ENCODE measurements at places on chromosomes 3 and 15.

- no peak for DNase-seq
Observed at GRCh38 chr15:89794627-89795241, 18.6 kb downstream of the MESP2 start.

GRCh38 chr15:72796515-72797337 is 13.2 kb upstream of the ADPGK start:
- DNase-seq: peak; percentile 13

DNA sequence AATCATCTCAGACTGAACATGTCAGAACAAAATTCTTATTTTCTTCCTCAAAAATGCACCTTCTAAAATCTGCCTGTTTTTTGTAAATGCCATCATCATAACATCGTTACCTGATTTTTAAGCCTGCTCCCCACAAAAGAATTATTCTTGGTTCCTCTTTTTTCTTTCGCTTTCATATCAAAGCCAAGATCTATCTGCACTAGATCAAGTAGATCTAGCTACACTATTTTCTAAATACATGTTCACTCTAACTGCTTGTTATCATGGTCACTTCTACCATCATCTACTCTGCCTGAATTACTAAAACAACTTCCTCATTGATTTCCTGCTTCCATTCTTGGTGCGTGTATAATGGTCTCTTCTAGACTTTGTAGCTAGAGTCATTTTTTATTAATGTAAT is 217.7 kb downstream of the ARPP21 start:
- DNase-seq: no peak

DNA sequence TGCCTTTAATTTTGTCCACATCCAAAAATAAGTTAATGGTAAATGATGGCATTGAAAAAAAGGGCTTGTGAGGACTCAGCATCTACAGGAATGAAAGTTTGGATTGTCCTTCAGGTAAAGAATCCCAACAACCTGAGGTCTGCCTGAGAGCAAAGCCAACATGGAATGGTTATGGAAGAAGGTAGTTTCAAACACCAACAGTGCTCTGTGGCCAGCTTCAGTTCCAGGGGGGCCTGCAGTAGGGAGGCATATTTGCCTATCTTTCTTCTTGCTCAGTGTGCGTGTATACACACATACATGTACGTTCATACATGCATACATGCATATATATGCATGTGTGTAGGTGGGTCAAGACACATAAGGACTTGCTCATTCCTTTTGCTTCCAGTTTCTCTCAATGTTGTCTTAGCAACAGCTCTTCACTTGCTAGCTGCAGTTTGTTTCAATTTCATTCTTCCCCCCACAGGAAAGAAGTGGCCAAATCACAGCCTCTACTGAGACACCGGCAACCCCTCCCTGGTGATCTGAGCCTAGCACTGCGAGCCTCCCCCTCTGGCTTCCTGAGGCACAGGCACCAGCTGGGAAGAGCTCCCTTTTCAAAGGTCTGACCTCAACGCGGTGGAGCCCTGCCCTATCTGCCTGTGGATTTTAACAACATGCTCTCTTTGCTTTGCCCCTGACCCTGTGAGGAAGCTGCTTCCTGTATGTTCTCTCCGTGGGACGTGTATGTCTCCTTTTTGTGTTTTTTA is 146.2 kb downstream of the KLF13 start:
- DNase-seq: no peak

GRCh38 chr15:88911766-88912118 is 1.4 kb downstream of the MFGE8 start:
- DNase-seq: no peak

DNA sequence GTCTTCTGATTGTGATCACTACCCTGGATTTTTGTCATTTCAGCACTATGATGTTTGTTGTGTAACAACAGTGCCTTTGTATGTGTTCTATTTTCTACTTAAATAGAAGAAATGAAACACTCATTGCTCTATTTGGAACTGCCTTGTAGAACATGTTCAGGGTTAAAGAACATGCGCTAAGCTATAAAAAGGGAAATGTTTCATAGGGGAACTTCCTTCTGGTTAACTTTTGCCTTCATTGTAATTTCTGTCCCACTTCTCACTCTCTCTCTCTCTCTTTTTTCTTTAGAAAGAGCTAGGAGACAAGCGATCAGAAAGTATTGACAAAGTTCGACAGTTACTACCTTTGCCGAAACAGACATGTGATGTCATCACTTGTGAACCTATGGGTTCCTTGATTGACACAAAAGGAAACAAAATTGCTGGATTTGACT is at the start of gene P2RY12:
Gene P2RY12, minus strand, starts transcription at position 13 of the 434 bp plus-strand sequence. CDS start 45,908 bp downstream, outside the sequence.
- no peak for DNase-seq

DNA sequence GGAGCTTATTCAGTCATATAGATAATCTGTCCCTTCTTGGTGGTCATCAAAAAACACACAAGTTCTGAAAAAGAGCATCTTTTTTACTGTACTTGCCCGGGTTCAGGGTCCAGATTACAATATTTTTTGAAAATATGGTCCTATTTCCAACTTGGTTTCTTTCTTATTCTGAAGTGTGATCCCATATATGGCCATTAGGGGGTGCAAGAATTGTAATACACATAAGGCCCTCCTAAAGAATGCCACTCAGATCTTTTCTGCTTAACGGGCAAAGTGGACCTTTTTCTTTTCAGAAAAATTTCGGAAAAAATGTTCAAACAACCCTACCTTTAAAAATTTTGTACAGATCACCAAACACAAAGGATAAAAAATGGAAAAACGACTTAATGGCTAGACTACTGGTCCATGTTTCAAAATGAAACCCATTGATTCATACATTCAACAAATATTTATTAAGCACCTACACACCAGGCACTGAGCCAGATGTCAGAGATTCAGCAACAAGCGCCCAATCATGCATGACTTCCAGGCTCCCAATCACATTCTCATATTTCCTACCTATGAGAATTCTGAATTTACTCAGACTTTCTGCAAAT is 102.0 kb upstream of the MYRIP start:
- DNase-seq: no peak

- no peak for DNase-seq
Observed at GRCh38 chr15:87735522-87735921, 521.0 kb downstream of the NTRK3 start.

- no peak for DNase-seq
Observed at GRCh38 chr15:20344601-20345400, 196.8 kb downstream of the GOLGA6L6 start.

- no peak for DNase-seq
Observed at GRCh38 chr15:95606551-95606950, 723.9 kb upstream of the NR2F2 start.

GRCh38 chr3:38564631-38565338 is 68.6 kb downstream of the EXOG start:
- DNase-seq: no peak

GRCh38 chr3:114111060-114111770 is 54.7 kb downstream of the QTRT2 start:
- no peak for DNase-seq

DNA sequence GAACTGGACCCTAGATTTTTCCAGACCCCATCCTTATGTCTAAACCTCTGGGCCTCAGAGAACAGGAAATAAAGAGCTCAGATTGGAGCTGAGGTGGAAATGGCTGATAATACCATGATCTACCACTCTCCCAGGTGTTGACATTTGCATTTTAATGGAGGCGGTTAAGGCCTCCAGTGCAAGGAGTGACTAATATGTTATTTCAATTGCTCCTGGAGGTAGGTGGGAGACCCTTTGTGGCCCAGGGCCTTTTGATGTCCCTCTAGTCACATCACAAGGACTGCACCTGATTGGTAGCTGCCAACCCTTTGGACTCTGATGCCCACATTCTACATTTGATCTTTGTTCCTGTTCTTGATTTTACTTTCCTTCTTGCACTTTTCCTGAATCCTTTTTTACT is 9.0 kb upstream of the ADCY5 start:
- no peak for DNase-seq

GRCh38 chr3:141255137-141255845 is 23.7 kb downstream of the PXYLP1 start:
- DNase-seq: no peak

Data from activated naive CD8-positive, alpha-beta T cell treated with anti-CD3 and anti-CD28 coated beads, Interleukin-2, amount 50 U/mL, for 16 hours (primary cell).